ENCODE measurements at places on chromosomes 13 and 19.
A peak's percentile ranks its signal among the peaks of the same experiment; 100 is the strongest.

DNA sequence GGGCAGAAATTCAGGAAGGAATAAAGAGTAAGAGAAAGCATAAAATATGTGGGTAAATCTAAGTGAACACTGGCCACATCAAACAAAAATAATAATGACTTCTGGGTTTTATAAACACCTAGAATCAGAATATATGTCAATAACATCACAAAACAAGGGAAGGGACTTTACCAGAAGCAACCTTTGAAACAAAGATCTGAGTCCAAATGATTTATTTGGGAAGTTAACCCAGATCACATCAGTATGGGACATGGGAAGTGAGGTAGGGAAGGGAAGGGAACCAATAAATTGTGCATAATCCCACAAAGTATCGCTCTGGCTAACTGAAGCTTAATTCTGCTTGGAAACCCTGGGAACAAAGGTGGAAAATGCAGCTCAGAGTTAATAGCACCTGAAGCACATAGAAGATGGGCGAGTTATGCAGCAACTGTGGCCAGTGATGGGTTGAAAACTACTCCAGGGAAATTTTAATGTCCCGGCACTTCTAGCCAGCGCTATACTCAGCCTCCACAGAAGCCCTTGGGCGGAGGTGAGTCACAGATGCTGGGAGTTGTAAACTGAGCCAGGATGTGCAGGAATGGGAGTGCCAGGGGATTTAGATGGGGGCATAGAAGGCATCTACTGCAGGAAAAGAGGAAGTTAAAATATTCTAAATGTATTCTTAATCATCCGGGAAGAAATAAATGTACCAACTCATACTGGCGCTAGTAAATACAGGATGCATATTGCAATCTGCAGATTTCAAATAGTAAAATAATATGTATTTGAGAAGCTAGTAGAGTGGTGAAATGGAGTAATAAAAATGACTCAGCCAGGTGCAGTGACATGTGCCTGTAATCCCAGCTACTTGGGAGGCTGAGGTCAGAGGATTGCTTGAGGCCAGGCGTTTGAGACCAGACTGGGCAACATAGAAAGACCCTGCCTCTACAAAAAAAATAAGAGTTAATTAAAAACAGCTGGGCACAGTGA, 34.2 kb upstream of the CEBPG start:
- no peak for DNase-seq

DNA sequence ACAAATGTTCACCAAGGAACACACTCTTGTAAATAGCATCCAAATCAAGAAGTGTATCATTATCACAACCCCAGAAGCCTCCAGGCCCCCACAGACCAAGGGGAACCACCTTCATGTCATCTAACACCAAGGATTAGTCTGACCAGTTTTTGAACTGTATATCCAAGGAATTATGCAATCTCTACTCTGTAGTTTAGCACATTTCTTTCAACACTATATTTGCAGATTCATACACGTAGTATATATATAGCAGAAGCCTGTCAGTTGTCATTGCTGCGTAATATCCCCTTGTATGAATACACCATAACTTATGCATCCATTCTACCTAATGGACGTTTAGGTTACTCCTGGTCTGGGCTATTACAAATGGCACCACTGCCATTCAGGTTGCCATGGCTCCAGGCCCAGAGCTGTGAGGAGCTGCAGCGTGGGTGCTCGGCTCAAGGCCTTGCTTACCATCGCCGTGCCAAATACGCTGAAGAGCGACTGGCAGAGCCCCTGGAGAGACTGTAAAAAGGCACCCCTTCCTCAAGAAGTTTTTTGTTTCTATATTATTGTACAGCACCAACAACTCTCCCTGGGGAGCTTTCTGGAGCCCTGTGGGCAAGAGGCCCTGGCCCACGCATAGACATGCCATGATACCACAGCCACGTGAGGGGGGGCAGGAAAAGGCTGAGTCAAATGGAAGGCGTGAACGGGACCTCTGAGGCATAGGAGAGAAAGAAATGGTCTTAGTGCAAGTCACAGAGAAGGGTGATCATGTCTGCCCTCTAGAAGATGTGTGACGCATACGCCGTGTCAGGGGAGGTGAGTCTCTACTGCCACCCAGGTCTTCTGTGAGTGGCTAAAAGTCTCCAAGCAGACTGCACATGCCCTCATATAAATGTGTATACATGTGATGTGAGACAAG, 10.8 kb downstream of the LATS2 start:
- DNase-seq = no peak

- no peak for DNase-seq
These were observed 198.4 kb downstream of the POU4F1 start for GRCh38 chr13:78404846-78405360.

GRCh38 chr19:595326-596262, 5.9 kb downstream of the HCN2 start:
- no peak for DNase-seq

DNA sequence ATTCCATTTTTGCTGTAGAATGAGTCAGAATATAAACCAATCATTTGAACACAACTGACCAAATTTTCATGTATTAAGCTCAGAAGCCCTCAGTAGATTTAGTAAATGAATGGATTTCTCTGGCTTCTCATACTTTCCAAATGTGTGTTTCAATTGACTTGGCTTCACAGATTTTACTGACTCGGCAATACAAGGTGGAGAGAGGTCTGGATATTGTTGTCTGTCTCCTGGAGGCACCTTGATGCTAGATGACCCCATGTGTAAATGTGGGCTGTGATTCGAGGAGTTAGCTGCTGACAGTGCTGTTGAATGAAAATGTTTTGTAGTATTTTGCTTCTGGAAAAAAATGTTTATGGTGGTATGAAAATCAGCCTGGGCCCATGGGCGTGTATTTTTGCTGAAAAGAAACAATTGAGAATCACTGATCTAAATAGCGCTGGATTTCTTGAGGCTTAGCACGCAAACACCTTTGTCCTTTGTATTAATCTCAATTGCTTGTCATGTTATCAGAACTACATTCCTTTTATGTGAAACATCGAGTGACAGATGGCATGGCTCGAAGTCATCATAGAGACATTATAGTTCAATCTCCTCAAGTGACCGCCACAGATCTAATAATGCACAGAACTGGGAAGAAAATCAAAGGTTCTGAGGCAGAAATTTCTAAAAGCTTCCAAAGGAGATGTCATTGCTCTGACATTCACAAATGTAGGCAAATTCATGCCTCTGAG, 41.2 kb upstream of the UBAC2 start:
- DNase-seq = no peak

DNA sequence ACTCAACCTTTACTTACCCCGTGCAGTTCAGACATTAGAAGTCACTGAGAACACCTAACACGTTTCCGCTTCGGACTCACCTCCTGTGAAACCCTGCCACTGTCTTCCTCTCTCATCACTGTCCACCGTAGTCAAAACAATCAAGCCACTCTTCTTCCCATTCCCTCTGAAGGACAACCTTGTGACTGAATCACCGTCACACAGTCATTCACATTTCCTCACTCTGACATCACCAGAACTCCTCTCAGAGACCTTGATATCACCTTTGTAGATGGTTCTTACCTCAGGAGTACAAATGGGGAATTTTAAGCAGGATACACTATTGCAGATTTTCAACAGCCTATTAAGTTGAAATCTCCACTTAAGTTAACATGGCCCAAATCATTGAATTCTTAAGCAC, 1.3 kb upstream of the KBTBD6 start:
- no peak for DNase-seq

DNA sequence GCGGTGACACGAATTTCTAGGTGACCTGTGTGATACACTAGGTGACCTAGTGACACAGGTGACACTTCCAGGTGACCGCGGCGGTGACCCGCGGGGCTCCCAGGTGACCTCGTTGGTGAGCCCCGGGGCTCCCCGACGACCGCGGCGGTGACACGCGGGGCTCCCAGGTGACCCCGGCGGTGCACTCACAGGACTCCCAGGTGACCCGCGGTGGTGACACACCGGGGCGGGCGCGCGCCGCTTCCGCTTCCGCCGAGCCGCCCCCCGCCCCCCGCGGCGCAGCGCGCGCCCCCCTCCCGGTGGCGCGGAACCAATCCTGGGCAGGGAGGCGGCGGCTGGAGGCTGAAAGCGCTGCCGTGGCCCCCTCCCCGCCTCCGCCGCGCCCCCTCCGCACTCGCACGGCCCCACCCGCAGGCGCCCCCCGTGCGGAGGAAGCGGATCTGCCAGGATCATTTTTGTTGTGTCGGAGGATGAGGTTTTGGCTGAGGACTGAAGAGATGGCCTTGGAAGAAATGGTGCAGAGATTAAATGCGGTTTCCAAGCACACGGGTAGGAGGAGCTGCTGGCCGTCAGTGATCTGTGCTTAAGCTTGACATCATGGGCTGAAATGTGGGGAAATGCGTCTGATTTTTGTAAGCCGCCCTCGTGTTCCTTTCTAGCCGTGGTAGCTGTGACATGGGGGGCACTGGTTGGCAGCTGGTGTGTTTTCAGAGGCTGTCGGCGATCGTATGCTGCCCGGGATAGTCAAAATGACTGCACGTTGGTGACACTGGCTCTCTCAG, at the start of gene MCF2L:
TSS of gene MCF2L (plus strand) at position 305 of the 782 bp plus-strand sequence. CDS start at position 471, 166 bp downstream.
- DNase-seq = peak; percentile 65

DNA sequence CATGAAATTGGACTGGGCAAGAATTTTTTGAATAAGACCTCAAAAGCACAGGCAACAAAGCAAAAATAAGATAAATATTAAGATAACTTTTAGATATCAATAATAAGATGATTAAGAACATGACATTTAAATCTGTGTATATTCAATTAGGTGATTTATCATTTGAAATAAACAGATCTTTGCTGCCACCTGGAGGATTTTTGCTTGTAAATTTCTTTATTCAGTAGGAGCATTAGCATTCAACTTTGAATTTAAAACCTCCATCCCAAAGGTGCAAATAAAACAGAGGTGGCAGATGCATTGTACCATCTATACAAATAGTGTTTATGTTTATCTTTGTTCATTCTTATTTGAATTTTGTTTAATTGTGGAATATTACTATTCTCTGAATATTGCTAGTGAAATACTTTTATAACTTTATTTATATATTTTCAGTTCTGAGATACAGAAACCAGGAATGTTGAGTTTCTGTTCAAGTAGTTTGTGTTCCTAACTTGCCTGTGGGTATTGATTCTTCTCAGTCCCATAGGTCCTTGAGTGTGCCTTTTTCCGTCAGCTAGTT, 20.9 kb downstream of the COG6 start:
- DNase-seq = peak; percentile 30

DNA sequence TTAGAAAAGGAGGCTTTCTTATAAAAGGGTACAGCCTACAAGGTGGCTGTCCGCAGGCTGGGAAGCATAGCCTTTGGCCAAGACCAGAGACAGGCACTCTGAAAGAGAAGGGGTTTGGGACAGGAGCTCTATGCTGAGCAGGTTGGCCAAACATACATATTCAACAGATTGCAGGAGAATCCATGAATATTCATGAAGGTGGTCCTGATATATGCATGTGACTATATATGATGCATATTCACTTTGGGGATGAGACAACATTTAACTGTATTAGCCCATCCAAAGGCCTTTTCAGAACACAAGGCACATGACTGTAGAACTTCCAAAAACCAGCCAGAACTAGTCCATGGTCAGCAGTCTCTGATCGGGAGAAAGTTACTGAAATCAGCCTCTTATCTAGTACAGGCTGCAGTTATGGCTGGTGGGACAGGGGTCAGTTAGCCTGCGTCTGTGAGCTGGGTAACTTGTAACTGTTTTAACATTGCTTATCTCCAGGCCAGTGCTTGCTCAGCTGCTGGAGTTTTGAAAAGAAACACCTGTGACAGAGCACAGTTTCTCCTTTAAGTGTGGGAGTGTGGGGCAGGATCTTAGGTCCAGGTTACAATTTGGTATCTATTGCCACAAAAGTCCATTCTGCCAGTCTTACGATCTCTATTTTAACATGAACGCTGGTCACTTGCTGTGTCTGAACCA, 924.2 kb downstream of the UQCRFS1 start:
- no peak for DNase-seq

DNA sequence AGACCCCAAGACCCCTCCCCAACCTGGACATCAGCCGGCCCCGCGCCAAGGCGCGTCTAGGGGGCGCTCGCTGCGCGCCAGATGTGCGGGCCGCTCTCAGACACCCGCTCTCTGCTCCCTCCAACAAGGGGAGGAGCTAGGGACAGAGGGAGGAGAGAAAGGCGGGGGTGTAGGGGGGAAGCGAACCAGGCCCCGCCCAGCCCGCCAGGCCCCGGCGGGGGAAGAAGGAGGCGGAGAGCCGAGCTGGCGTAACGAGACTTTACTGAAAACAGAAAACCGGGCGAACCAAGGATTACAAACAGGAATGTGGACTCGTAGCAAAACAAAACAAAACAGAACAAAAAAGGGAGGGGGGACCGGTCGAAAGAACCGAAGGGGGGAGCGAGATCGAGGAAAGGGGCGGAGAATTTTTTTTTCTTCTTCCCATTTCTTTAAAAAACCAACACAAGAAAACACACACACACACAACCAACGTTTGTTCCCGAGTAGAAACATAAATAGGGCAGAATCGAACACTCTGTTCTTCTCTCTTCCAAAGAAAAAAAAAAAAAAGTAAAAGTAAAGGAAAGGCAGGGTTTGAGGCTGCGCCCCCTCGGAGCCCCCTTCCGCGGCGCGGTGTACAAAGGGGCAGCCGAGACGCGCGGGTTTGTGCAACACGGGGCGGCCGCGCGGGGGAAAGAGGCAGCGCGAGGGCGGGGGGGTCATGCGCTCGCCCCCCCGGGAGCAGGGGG, 1.7 kb downstream of the JUND start:
- DNase-seq = peak; percentile 87

GRCh38 chr19:9847087-9847671, 12.1 kb downstream of the PIN1 start:
- DNase-seq = peak; percentile 98

GRCh38 chr13:59374691-59375090, 789.0 kb downstream of the DIAPH3 start:
- no peak for DNase-seq

GRCh38 chr19:41324921-41325639, 15.1 kb downstream of the CCDC97 start:
- peak; percentile 75 for DNase-seq

DNA sequence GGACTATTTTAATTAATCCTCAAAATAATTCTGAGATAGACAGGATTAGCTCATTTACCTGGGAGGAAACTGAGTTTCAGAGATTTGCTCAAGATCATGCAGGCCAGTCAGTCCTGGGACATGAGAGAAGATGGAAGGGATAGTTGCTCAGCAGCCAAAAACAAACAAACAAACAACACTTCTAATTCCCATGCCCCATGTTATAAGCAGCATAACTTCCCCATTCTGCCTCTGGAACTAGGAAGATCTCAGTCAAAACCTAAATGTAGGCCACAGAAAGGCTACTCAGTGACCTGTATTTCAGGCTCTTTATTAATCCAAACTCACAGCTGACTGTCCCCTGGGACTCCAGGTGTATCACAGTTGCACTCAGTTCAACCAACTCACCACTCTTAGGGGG, 489.2 kb upstream of the NBEA start:
- DNase-seq = no peak

DNA sequence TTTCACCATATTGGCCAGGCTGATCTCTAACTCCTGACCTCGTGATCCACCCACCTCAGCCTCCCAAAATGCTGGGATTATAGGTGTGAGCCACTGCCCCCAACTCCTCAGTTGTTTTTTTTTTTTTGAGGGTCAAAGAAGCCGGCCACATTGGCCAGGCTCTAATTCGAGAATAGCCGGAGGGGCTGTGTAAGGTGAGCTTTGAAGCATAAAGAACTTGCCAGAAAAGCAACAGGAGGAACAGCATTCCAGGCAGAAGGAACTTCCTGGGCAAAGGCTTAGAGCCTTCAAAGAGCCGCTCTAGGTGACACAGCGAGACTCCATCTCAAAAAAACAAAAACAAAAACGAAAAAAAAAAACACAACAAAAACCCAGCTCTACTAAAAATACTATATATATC, 1.2 kb upstream of the BABAM1 start:
- DNase-seq = no peak

- no peak for DNase-seq
These were observed 233.1 kb downstream of the LACC1 start for GRCh38 chr13:44112700-44113329.
